ENCODE measurements at places on chromosomes 16 and 17.

- no peak for DNase-seq
These were observed 7.5 kb upstream of the OR1F1 start for GRCh38 chr16:3180445-3180878.

DNA sequence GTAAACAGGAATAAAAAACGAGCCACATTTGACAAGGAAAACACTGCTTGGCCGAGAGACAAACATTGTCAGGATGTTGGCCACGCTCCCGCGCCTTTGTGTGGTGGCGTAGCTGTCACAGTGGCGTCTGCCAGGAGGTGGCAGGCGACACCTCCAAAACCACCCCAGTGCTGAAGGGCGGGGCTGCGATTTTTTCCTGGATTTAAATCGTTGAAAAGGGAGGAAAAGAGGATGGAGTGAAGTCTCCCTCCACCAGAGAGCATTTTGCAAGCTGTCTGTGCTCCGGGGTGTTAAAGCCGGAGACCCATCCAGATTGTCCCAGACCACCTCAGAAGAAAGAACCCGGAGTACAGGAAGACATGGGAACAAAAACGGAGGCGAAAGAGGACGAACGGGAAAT lies 12.7 kb downstream of the MRM3 start:
- no peak for DNase-seq

DNA sequence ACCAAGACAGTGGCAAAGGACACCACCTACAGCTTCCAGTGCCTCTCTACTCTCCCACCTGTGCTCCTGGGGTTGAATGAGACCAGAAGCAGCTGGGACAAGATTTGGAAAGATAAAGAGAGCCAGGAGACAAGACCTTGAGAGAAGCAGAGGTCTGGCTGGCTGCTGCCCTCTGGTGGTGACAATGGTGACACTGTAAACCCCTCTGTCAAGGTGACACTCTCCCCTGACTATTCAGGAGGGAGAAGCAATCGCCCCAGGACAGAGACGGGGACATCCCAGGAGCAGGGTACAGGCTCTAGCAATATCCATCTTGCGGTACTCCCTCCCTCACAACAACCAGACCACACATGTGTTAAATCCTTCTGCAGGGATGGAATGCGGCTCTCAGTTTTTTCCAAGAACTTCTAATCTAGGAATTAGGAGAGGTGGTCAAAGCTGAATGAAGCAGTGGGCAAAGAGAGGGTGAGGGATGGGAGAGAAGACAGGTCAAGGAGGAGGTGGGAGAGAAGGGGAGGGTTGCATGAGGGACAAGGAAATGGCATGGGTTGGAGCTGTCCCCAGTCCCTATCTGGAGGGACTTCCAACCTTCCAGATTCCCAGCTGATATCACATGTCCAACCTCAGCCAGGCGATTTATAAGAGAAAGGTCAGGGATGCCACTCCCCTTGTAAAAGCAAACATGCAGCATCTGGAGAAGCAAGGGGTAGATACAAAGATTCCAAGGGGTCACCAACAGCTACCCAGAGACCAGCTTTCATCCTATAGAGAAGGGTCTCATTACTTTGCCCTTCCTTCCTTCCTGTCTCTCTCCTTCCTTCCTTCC lies 2.9 kb downstream of the PHOSPHO1 start:
- DNase-seq: no peak

DNA sequence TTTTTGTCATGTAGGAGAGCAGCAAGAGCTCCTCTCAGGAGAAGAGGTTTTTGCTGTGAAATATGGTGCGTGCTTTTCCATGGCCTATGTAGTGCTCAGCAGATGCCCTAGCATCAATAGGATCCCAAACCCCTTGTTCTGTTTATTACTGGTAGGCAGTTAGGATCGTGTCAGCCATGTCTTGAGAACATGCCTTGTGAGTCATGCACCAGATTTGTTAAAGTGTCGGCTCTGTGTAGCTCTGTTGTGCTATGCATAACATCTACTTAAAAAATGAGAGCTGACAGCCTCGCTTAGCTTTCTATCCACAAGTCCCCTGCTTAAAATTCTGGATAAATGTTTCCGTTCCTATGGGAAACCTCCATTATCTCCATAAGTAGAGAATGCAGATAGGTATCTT lies 4.4 kb upstream of the EIF4A3 start:
- no peak for DNase-seq
